CD4-positive, alpha-beta T cell treated with Interleukin-6 for 4 hours (primary cell): ENCODE measurements at places on chromosomes 2 and 18.

DNA sequence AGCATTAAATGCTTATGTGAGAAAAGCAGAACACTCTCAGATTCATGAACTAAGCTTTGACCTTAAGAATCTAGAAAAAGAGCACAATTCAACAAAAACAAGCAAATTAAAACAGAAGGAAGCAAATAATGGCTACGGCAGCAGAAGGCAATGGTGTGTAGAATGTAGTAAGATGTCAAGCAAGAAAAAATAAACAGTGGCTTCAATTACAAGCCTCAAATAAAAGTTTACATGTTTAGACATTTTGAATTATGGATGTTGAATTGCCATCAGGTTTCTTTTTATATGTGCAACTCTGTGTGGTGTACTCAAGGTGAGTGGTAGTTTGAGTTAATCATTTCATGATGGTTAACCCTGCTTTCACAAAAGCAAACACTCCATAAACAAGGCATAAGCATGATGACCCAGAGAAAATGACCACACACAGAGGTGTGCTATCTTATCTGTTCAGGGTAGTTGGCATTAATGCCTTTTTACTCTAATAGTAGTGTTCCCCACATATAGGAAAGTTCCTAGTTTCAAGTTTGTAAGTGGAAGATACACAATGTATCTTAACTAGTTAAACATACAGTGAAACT, 207.1 kb downstream of the FIGN start:
- DNase-seq = no peak

DNA sequence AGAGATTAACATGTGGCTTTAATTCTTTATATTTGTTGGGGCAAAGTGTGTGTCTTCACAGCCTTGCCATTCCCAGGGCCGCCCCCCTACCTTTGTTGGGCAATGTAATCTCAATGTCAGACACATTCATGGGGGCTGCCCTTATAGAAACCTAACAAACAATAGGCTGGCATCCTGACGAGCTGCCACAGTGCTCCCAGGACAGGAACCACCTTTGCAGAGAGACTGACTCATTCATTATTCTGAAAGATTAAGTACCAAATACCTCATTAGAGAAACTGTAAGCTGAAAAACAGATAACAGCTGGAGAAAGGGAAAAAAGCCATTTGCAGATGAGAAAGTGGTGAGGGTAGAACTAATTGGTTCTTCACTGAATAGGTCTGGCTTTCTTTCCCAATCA, 1587.5 kb upstream of the PIK3C3 start:
- no peak for DNase-seq

DNA sequence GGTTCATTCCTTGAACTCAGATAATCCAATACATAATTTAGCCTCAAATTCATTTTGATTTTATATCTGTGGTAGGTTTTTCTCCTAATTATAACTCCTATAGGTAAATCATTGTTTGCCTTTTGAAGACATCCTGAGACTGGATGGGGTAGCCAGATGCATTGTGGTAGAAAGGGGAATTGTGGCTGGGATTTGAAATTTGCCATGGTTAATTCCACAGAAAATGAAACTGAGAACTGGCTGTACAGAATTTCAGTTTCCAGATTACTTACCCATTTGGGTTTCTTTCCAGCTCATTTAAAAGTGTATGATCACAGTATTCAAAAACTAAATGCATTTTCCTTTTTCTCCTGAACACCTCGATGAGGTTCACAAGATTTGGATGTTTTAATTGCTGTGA, 18.2 kb downstream of the CDKL4 start:
- no peak for DNase-seq

- DNase-seq = no peak
Observed at GRCh38 chr18:80194874-80195570, 52.3 kb downstream of the PARD6G start.

- DNase-seq = no peak
Observed at GRCh38 chr2:99285526-99285925, 15.5 kb downstream of the LYG1 start.
